Hematopoietic multipotent progenitor cell treated with erythropoietin and hydrocortisone succinate and interleukin-3 and kit ligand, for 8 days (in vitro differentiated cells): ENCODE measurements at places on chromosomes 12 and 14.
A peak's percentile ranks its signal among the peaks of the same experiment; 100 is the strongest.

- DNase-seq: no peak
These were observed 183.8 kb downstream of the TMEM132C start for GRCh38 chr12:128450810-128451209.

DNA sequence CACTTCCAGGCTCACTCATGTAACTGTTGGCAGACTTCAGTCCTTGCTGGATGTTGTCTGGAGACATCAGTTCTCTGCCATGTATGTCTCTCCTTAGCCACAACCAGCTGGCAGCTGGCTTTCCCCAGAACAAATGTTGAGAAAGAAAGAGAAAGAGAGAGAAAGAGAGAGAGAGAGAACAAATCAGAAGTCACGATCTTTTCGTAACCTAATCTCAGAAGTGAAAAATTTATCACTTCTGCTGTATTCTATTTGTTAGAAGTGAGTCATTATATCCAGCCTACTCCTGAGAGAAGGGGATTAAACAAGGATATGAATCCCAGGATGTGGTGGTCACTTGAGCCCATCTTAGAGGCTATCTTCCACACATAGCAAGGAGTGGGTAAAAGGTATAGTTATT, 101.2 kb downstream of the BTG1 start:
- DNase-seq: no peak

GRCh38 chr12:98916106-98916505, 271.0 kb downstream of the APAF1 start:
- no peak for DNase-seq

DNA sequence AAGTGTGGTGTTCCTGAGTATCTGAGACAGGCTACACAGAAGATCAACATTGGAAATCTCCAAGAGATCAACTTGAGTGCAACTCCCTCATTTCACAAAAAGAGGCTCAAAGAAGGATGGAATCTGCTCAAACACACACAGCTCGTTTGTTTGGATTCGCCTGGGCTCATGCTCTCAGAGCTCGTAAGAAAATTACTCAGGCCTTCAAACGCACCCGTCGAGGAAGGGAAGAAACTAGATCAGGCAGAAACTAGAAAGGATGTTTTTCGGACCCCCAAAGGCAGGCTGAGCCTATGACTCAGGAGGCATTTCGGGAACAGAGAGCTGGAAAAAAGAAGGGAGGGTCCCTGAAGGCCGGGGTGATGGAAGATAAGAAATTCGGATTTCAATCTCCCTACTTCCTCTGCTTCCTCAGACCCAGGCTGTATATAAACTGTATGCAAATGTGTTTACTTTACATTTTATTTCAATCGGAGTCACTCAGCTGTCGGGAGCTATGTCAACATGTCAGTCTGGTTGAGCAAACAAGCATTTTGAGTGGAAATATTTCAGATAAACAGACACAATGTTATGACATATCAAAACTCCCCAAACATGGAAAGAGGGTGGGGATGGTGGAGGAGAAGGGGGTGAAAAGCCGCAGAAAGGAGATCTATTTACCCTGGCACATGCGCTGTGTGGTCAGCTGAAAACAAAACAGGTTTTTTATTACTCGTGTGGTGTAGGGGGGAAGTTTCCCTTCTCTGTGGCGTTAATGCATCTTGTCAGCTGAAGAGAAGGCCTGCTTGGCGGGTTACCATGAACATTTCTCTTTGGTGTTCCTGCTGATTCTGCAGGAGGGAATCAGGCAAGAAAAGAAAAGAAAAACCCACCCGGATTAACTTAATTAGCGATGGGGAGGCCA, 129.1 kb upstream of the TBX3 start:
- DNase-seq: no peak

DNA sequence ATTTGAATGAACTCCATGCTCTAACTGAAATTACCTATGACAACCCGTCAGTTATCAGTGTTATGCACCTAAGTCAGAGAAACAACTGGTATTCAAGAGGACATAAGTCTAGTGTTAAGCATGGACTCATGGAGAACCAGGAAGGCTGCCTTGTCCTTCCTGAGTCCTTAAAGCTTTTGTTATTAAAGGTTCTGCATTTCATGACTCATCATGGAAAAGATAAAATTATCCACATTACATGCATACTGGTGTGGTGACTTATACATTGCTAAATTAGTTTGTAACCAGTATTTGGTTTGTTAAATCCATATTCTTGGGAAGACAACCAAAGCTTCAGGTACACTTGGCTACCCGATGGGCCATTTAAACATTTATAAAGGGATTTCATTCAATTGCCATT, 6.5 kb upstream of the OR4E1 start:
- no peak for DNase-seq

GRCh38 chr12:89882050-89882449, 173.4 kb upstream of the ATP2B1 start:
- no peak for DNase-seq

DNA sequence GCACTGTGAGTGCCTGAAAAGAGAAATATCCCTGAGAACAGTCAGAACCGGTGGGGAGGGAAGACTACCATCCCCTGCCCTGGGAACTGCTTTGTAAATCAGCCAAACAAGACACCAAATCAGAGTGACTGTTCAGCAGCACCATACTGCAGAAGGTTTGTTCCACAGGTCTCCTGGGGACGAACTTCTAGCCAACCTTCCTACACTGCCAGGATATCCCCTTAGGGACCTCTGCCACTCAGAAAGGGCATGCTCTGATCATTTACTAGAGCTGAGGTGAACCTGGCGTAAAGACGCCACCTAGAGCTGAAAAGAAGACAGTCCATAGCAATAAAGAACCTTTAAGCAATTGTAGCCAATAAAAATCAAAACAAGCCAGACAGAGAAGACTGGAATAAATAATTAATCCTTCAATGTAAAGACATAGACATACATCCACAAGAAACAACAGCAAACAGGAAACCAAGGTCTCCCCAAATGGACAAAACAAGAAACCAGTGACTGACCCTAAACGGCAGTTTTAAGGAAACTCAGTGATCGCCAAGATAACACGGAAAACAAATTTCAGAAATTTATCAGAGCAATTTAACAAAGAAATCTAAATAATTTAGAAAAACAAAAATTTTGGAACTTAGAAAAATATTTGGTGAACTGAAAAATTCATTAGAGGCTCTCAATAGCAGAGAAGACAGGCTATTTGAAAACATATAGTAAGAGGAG, 228.1 kb upstream of the AMIGO2 start:
- DNase-seq: peak; percentile 91
